ENCODE measurements at places on chromosomes 12 and 14.

- DNase-seq, result no peak
Measured at GRCh38 chr14:41718477-41719166, 111.9 kb downstream of the LRFN5 start.

- DNase-seq, result no peak
Measured at GRCh38 chr14:99674064-99674650, 9.9 kb upstream of the CYP46A1 start.

DNA sequence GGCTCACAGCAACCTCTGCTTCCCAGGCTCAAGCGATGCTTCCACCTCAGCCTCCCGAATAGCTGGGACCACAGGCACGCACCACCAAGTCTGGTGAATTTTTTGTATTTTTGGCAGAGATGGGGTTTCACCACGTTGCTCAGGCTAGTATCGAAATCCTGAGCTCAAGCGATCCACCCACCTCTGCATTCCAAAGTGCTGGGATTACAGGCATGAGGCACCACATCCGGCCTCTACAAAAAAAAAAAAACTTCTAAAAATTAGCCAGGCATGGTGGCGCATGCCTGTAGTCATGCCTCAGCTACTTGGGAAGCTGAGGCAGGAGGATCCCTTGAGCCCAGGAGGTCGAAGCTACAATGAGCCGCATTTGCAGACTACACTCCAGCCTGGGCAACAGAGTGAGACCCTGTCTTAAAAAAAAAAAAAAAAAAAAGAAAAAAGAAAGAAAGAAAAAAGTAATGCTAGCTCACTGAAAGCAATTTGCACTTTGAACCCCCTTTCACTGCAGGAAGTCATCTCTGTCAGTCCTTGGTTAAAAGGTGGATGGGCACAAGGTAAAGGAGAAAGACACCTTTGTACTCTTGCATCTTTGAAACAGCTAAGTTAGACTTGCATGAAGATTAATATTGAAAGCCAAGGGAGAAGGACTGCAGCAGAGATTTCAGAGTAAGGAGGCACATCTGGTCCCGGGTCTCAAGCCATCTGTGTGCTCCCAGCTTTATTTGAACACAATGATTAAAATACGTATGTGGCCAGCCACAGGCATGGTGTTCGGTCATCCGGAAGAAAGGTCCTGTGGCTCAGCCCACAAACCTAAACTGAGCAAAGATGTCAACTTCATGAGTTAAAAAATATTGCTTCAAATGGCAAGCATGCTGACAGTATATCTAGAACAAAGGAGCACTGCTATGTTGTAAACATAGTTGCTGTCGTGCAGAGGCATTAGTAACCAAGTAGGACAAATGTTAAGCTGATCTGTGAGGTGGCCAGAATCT lies 103.8 kb upstream of the HMGA2 start:
- no peak for DNase-seq

DNA sequence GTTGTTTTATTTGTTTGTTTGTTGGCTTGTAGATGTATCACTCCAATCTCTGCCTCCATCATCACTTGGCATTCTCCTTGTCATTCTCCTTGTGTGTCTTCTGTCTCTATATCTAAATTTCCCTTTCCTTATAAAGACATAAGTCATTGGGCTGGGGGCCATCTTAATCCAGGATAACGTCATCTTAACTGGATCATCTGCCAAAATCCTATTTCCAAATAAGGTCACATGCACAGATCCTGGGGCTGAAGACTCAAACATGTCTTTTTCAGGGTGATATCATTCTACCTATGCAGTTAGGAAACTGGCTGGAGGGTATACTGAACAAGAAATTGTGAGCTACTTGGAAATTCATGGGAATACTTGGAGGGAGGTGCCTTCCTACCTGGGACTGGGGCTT lies 8.7 kb upstream of the CCDC60 start:
- no peak for DNase-seq

DNA sequence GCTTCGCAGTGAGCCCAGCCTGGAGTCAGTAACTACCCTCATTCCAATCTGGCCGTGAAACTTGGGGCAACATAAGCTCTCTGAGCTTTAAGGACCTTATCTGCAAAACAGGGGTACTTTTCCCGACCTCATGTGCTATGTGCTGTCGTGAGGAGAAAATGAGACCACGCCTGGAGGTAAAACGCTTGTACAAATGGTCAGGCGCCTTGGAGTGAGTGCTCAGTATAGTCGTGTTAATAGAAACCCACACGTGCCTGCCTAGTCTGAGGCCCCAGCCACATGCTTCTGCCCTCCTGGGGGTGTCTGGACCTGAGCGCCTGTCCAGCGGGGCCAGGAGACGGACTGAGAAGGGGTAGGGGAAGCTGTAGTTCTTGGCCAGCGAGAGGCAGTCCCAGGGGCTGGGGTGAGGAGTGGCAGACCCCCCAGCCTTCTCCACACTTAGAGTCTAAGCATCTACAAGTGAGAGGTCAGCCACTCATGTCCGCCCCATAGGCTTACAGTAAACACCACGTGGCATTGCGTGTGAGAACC lies 4.9 kb downstream of the AQP5 start:
- no peak for DNase-seq

DNA sequence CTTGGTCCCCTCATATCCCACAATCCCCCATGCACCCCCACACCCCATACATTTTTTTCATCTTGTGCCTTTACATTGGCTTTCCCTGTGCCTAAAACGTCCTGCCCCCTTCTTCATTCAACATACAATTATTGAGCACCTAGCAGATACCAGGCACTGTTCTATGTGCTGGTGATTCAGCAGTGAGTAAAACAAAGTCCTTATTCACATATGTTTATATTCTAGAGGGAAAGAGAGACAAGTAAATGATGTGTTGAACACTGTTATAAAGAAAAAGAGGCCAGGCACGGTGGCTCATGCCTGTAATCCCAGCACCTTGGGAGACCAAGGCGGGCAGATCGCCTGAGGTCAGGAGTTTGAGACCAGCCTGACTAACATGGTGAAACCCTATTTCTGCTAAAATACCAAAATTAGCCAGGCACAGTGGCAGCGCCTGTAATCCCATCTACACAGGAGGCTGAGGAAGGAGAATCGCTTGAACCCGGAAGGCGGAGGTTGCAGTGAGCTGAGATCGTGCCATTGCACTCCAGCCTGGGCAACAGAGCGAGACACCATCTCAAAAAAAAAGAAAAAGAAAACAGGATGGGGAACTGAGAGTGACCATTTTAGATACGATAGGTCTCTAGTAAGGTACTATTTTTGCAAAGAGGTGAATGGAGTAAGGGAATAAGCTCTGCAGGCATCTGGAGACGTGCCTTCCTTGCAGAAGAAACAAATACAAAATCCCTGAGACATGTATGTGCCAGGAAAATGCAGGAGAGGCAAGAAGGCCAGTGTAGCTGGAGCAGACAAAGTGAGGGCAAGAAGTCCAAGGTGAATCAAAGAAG lies 12.2 kb downstream of the SLC7A7 start:
- no peak for DNase-seq

Measured in upper lobe of left lung (tissue), 6 donors.